GM12892 (cell line): ENCODE measurements at places on chromosomes 11 and 22.

- no peak for DNase-seq
Measured at GRCh38 chr11:66313321-66314185, 3.3 kb downstream of the CD248 start.

GRCh38 chr22:27237080-27237741, 564.3 kb downstream of the MN1 start:
- DNase-seq, result no peak

DNA sequence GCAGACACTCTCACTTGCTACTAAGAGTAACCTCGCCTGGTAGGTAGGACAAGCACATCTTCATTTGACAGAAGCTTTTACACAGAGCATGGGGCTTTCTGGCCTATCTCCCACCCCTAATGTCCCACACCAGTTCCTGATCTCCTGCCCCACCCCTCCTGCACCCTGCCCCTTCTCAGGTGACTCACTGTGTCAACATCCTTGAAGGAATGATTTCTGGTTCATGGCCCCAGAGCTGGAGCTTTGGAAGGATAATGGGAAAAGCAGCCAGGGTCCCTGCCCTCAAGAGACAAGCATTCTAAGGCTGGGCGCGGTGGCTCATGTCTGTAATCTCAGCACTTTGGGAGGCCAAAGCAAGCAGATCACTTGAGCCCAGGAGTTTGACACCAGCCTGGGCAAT, 47.2 kb downstream of the LRFN4 start:
- no peak for DNase-seq

DNA sequence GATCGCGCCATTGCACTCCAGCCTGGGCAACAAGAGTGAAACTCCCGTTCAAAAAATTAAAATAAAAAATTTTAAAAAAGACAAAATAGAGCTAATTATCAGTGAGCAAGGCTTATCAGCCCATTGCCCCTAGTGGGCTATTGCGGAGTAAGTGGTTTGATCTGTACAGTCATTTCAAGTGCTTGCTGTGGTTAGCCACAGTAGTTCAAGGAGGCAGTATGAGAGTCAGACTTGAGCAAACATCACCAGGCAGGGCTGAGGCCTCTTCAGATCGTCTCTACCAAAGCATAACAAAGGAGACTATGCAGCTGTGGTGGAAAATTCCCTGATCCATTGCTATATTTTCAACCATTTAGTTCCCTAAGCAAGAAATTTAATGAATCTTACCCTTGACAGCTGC, 4.3 kb upstream of the SBF2 start:
- peak; percentile 57 for DNase-seq

GRCh38 chr11:117572129-117572528, 224.9 kb downstream of the DSCAML1 start:
- no peak for DNase-seq

DNA sequence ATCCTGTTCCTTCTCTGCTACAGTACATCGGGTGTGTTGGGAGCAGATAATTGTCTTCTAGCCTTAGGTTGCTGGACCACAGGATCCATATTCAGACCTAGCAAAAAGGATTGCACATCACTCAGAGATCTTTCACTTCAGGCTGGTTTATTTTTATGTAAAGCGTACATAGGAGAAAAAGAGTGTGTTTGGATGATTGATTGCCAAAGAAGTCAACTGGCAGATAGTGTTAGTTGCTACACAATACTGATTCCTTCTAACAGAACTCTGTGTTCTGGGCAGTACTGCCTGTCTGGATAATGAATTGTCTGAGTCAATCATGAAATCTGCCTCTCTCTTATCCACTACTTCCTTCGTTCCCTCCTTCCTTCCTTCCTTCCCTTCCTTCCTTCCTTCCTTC, 31.0 kb upstream of the PGM2L1 start:
- DNase-seq, result no peak

GRCh38 chr11:116731821-116732220, 41.0 kb downstream of the BUD13 start:
- DNase-seq, result no peak

- no peak for DNase-seq
Measured at GRCh38 chr11:120867531-120867930, 156.4 kb upstream of the TBCEL start.

GRCh38 chr11:575313-575995, 816 bp upstream of the PHRF1 start:
- DNase-seq, result peak; percentile 83

DNA sequence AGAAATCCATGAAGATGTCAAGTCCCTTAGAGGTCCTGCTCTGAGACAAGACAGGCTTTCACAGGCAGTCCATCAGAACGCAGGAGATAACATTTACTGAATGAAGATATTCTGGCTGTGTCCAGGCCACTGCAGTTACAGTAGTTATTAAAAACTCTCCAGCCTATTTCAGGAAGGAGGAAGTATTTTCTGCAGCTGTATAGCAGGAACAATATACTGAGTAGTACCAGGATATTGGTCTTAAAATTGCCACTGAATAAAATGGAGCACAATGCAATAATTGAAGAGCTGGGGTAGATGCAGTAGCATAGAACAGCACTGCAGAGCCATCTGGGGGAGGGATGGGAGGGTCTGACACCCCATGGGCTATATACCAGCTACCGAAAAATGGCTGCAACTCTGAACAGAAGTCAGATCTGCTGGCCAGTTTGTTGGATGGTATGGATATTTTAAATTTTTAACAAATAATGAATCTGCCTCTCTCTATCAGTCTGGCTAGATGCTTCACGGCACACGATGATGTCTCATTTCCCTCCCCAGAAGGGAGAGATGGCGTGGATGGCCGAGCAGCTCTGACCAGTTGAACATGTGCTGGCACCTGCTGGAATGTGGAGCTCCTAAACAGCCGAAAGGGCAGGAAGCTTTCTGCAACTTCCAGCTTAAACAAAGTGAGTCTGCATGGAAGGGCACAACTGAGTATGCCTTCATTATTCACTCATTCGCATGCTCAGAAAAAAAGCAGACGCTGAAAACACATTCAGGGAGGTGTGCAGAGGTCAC, 342.1 kb upstream of the SYN3 start:
- no peak for DNase-seq

- DNase-seq, result no peak
Measured at GRCh38 chr11:128261011-128261421, 326.3 kb downstream of the ETS1 start.

- DNase-seq, result peak; percentile 56
Measured at GRCh38 chr11:67614730-67615714, 8.3 kb downstream of the NDUFV1 start.

GRCh38 chr11:72307439-72307838, 63.5 kb upstream of the PHOX2A start:
- no peak for DNase-seq
